RPMI8226 (cell line): ENCODE measurements at places on chromosomes 11 and 22.

GRCh38 chr11:132047167-132047566, 676.8 kb downstream of the NTM start:
- no peak for DNase-seq

DNA sequence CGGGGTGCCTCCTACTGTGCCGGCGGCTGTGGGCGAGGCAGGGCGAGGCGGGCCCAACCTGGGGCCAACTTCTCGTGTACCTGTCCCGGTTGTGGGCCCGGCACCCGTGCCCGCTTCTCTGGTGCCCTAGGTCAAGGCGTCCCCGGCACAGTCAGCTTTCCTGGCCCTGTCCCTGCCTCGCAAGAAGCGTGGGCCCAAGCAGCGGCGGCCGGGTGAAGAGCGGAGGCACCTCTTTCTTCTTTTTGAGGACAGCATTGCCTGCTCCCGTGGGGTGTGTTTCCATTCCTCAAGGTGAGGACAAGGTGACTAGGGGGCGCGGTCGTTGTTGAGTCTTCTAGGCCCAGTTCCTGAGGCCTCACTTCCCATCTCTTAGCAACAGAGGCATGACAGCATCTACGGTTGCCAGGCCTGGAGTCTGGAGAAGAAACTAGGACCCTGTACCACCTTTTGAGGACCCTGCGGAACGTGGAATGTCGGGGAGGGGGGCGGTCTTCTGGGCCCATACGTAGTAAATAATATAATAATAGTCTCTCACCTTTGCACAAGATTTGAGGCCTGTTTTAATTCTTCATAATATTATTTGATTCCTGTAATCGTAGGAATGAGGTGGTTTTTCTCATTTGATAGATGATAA, 418 bp downstream of the ACO2 start:
- DNase-seq = peak; percentile 61

- DNase-seq = no peak
Measured at GRCh38 chr11:129223260-129223659, 31.1 kb upstream of the ARHGAP32 start.

DNA sequence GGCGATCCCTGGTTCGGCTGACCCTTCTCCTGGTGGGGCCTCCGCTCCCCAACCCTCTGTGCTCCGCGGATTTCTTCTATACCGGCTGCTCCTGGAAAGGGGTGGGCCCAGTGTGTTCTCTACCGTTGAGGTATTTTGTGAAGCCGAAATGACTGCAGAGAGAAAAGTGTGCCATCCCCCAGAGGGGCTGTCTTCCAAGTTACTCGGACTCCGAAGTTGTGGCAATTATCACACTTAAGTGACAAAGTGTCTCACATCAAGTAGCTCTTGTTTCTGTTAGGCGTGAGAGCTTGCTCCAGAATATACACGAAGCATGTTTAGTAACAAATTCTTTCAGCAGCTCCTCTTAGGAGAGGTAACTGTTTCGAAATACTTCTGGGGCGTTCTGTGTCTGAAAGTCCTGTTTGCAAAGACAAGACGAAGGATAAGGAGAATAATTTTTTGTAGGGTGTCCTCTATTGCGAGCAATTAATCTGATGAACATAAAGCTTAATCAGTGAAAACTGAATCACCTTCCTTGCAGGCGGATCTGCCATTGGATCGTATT, 434 bp downstream of the XPNPEP3 start:
- no peak for DNase-seq

DNA sequence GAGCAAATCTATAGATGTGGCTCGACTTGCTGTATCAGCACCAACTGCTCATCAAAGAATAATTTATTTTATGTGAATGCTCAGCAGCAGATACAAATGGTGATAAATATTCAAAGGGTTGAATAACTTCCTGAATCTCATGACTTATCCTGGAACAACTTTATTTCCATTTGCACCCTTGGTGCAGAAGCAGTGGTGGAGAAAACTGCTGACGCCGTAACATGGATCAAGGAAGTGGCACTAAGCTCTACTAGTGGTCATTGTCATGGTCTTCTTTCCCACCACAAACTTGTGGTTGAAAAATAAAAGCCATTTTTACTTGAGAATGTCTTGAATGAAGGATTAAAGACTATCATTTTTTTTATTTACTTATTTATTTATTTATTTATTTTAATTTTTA, 14.6 kb downstream of the MARK2 start:
- DNase-seq = no peak

DNA sequence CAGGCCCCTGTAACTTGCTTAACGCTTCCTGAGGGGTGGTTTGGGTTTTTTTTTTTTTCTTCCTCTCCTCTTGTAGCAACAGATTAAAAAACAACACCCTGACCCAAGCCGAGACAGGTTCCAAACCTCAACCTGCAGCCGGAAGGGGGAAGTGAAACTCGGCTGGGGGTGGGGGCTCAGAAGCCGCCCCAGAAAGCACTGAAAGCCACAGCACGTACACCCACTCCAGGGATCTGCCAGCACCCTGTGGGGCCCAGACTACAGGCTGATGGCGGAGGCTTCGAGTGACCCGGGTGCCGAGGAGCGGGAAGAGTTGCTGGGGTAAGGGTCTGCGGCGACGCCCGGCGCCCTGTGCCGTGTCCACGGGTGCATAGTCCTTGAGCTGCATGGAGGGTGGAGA, at the start of gene LSP1:
TSS of gene LSP1 (plus strand) at position 208 of the 400 bp plus-strand sequence. CDS start at position 269, 61 bp downstream.
- peak; percentile 91 for DNase-seq

- DNase-seq = no peak
Measured at GRCh38 chr11:26909991-26910591, 83.8 kb upstream of the FIBIN start.

DNA sequence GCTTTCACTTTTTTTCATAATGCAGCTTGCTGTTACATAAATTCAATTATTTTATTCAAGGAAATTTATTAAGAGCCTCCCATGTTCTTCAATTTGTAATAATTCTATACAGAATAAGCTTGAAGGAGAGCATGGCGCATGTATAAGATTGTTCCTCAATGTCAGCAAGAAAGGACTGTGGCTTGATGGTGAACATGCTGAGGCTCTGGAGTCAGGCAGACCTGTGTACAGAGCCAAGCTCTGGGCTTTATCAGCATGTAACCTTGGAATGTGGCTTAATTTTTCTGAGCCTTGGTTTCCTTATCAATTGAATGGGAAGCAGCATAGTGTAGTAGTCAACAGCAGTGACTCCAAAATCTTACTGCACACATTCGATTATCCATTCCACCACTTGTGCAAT, 92.4 kb downstream of the JRKL start:
- DNase-seq = no peak

DNA sequence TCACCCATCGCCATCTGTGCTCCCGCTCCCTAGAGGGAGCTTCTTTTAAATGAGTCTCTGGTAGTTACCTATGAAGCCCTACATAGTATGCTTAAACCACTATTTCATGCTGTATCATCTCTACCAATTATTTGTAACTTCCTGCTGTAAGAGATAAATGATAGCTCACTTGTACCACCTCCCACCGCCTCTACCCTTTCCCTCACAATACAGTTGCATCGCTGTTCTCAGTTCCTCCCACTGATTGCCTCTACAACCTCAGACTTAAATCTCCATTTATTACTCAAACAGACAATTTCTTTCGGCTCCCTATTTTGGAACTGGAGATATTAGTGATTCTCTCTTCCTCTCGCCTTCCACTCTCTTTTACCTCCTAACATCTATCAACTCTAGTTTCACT, 222.9 kb upstream of the ZC3H12C start:
- no peak for DNase-seq
